Muscle of arm (tissue), 14 donors: ENCODE measurements at places on chromosomes 4 and X. TPM values are rescaled to one million over a fixed set of nuclear protein-coding genes. Genes with fewer than 3 reads are reported as not detected.
A peak's percentile ranks its signal among the peaks of the same experiment; 100 is the strongest.

- DNase-seq, result peak; percentile 41
These were observed 29.5 kb upstream of the FGFR3 start for GRCh38 chr4:1763550-1764080.

DNA sequence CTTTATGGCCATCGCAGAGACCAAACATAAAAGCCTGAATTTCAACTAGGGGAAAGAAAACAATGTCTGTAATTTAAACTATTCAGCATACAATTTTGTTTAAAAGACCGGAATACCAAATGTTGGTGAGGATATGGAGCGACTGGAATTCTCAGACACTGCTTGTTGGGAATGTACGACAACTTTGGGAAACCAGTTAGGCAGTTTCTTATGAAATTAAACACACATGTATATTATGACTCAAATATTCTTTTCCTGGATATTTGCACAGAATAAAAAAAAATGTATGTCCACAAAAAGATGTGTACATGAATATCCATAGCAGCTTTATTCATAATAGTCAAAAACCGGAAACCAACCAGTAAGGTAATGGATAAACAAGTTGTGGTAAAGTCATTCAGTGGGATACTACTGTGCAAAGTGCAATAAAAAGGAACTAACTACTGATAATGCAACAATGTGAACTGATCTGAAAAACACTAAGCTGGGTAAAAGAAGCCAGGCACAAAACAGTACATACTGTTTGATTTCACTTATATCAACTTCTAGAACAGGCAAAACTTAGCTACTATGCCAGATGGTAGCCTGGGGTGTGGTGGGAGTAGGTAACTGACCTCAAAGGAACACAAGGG, 152.7 kb upstream of the FTHL17 start:
- no peak for DNase-seq

Gene SYN1
- 10.8 TPM for polyA plus RNA-seq

DNA sequence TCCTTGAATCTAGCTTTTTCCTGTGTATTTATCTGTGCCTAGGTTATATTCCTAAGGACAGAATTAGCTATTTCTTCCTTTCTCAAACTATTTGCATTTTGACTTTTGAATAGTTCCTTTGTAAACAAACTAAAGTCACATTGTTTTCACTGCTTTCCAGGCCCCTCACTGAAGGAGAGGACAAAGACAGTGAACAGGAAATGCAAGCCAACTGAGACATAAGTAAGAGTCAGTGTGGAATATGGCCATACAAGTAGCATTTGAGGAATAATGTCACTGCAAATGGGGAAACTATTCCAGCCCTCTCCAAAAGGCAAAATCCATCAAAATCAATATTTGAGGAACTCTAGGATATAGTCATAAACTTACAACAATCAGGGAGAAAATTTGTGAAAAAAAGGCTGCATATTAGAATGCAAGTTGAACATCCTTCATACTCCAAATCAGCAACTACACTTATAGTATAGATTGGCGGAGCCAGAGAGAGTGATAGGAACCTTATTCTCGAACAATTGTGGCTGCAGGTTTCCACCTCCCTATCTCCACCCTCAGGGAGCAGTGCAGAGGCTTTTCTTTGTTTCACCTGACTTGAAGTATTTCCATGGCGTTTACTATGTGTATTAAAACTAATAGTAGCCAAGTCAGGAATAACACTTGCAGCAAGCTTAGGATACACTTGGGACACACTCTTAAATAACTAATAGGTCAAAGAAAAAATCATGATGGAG, 1110.4 kb upstream of the ADGRL3 start:
- DNase-seq, result no peak

- DNase-seq, result no peak
These were observed 60.3 kb downstream of the SH3KBP1 start for GRCh38 chrX:19827088-19827487.

Gene FOXO4
- 22.9 TPM for polyA plus RNA-seq

Gene C4orf36
- not detected for polyA plus RNA-seq

DNA sequence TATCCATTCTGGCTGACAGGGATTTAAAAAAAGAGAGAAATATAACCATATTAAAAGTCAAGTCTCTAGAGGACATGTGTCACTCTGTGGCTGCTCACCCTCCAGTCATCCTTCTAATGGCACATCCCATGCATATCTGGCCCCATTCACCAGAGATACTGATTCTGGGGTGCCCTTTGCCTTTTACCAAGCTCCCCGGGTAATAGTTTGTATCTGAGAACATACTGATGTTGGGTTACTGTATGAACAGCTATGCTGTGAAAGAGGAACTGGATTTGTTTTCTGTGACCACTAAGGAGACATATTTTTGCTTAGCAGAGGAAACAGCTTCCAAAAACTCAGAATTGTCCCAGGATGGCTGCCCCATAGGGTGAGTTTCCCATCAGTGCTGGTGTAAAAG, 56.0 kb downstream of the SAT1 start:
- no peak for DNase-seq

Gene TRIM61
- 2.8 TPM for polyA plus RNA-seq

DNA sequence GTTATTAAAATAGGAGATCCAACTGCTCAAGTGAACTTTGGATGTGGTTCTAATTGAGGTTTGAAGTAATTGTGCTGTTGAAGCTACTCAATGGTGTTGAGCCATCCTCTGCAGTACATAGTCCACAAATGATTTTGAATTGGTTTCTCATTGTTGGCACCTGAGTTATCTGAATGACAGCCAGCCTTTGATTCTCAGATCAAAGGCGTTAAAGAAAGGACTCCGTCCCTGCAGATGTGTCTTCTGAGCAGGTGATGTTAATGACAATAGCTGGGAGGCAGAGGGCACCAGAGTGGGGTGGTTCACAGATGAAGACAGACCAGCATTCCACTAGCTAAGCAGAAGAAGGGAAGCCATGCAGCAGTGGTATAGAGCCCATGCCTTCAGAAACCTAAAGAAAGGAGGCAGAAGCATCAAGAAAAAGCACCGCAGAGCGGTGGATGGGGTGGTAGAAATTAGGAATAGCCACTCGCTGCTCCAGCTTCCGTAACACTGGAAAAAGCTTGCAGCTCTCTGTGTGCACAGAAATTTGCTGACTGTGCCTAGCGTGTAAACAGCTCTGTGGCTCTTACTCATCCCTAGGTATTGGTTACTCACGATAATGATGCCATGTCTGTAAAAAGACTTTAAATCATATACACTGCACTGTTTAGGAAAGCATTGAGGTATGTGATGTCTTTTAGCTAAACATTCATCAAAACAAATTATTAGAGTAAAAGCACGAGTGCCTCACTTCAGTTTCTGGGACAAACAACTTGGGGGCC, 79.2 kb upstream of the CLCN4 start:
- DNase-seq, result no peak

DNA sequence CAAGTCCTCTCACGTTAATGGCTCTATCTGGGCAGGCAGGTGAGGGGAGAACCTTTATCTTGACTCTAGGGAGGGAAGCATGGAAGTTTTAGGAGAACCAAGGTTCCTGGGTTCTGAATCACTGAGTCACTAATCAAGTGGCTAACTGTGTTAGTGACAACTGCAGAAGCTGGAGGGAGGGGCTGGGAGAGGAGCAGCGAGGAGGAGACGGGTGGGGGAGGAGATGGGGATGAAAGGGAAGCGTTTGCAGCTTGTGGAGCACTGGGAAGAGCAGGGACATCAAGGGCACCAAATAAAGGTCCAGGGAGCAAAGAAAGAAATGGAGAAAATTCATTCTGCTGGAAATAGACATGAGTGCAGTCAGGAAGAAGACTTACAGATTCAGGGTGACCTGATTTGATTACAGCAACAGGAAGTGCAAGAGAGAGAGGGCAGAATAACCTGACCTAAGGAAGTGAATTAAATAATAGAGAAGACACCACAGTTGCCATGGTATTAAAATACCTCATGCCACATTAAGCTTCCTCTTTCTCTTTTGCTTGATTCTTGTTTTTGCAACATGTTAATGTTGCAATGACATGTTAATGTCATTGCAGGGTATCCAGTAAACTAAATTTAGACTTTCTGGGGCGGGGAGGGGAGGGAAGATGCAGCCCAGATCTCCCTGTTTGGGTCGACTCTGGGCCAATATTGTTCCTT, 4.5 kb upstream of the SETD7 start:
- DNase-seq, result no peak

- no peak for DNase-seq
These were observed 224.9 kb upstream of the PCDH7 start for GRCh38 chr4:30495251-30495650.

Gene EREG
- polyA plus RNA-seq, result not detected

DNA sequence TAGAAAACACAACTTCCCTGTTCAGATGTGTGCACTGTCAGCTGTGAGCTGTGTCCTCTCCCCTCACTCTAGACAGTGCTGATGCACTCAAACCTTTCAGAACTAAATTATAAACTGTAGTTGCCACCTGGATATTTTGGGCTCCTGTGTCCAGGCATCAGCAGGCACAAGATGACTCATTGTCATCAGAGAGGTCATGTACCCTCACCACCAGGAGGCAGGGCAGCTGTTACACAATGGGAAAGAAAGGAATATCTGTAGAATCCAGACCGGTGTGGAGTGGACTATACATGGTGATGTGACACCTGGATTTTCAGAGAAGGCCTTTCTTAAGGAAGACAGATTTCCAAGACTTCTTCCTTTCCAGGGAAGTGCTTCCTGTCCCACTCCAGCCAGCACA, 854.4 kb upstream of the AGA start:
- no peak for DNase-seq

- no peak for DNase-seq
These were observed 499 bp downstream of the CYP2U1 start for GRCh38 chr4:107931775-107932321.

GRCh38 chr4:158102904-158103303, 69.9 kb downstream of the GASK1B start:
- no peak for DNase-seq

DNA sequence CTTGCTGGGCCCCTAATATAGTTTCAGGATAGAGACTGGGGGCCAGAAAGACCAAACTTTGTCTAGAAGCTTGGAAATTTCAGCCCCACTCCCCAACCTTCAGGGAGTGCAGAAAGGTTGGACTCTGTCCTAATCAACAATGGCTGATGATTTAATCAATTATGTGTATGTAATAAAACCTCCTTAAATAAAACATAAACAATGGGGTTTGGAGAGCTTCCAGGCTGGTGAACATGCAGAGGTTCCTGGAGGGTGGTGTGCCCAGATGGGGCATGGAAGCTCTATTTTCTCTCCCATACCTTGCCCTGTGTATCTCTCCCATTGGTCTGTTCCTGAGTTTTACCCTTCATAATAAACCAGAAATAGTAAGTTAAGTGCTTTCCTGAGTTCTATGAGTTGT, 174.2 kb downstream of the GC start:
- no peak for DNase-seq

Gene MAGEA11
- not detected for polyA plus RNA-seq

DNA sequence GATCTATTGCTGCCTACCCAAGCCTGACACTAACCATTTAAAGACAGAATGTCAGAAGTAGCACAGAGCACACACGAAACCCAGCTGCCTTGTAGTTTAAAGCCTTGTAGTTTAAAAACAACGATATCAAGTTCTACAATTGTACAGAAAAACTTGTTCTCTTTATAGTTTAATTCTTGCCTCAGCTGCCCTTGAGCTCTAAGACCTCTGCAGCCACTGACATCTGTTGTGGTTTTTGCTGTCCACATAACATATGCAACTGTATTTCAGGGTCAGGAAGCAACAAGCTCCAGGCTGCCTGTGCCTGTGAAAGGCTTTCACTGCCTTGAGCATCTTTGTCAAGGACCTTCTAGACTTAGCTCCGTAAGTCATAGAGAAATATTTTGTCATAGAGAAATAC, 227.2 kb downstream of the SPCS3 start:
- DNase-seq, result no peak

Gene DCAF12L1
- polyA plus RNA-seq, result not detected

DNA sequence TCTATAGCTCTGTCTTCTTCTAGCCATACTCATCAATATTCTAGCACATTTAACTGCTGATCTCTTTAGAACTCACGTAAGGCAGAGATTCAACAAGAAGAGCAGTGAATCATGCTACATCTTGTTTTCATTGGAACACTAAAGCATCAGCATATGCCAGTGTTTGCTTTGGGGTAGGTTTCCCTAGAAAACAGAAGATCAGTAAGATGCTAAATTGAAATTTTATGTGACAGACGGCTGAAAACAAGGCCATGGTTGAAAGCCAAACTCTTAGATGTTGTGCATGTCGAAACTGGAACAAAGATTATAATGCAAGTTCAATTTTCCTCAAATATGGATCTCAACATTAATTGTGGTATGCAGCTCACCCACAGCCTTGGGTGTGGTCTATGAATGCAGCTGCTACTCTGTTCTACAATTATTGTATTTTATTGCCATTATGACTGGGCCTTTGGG, 107.6 kb downstream of the PDLIM5 start:
- no peak for DNase-seq

- peak; percentile 86 for DNase-seq
These were observed 499.5 kb downstream of the ANKRD50 start for GRCh38 chr4:124212815-124213630.

- DNase-seq, result no peak
These were observed 24.3 kb downstream of the CXCL13 start for GRCh38 chr4:77629885-77630284.

- no peak for DNase-seq
These were observed 765.4 kb upstream of the PCDH10 start for GRCh38 chr4:132383571-132384199.

Gene STPG2
- polyA plus RNA-seq, result not detected

DNA sequence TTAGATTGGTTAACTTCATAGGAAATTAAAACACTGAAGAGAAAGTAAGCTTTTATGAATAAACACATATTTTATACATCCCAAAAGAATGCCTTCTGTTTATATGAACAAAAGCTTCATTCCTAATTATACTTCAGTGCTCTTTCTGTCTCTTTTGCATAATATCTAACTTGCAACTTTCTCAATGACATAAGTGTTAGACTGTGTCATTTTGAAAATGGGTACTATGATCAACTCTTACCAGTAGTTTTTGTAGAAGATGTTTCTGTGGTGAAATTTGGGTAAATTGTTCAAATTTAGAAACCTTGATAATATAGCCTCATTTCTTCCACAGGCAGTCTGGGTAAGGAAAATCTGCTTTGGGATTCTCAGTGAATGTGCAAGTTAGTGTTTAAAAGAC, 991.4 kb downstream of the CCSER1 start:
- no peak for DNase-seq

DNA sequence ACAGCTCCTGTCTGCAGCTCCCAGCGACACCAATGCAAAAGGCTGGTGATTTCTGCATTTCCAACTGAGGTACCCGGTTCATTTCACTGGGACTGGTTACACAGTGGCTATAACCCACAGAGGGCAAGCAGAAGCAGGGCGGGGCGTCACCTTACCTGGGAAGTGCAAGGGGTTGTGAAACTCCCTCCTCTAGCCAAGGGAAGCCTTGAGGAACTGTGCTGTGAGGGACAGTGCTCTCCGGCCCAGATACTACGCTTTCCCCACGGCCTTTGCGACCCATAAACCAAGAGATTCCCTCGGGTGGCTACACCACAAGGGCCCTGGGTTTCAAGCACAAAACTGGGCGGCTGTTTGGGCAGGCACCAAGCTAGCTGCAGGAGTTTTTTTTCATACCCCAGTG, 218.9 kb downstream of the PPP3CA start:
- no peak for DNase-seq

Gene LIMCH1
- polyA plus RNA-seq, result 99.2 TPM

Gene AKAP14
- not detected for polyA plus RNA-seq

Gene GPR101
- polyA plus RNA-seq, result not detected

DNA sequence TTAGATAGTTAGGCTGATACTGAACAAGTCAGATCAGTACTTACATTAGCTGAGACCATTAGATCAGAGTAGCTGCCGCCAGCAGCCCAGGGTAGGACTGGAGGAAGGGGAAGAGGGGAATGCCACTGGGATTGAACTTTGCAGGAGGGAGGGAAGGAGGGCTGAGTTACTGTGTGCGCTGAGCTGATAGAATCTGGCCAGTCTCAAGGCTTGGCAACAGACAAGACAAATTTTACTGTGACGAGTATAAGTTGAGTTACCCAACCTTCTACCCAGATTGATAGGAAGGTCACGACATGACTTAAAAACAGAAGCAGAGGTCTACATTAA, 372.1 kb downstream of the OPHN1 start:
- no peak for DNase-seq
